Smooth muscle cell of trachea (primary cell): ENCODE measurements at places on chromosomes 16 and 17. TPM values are rescaled to one million over a fixed set of nuclear protein-coding genes. Genes with fewer than 3 reads are reported as not detected.

The RNU2-1 gene
- not detected in 2 replicates for total RNA-seq

The CBX2 gene
- 0.73 and 1.2 TPM in 2 replicates for total RNA-seq

The SGCA gene
- total RNA-seq, result 0.73 and 3.3 TPM in 2 replicates

The ARL2BP gene
- 70.1 and 76.9 TPM in 2 replicates for total RNA-seq

The COPZ2 gene
- total RNA-seq, result 56.3 and 61.9 TPM in 2 replicates

The PRKAR1A gene
- total RNA-seq, result 283 and 363 TPM in 2 replicates

The SLC5A2 gene
- total RNA-seq, result under 0.01 and 0.15 TPM in 2 replicates

The CDK5R1 gene
- total RNA-seq, result 0.29 and 0.83 TPM in 2 replicates
